ENCODE measurements at places on chromosomes 2 and 18. TPM values are rescaled to one million over a fixed set of nuclear protein-coding genes. Genes with fewer than 3 reads are reported as not detected.
A peak's percentile ranks its signal among the peaks of the same experiment; 100 is the strongest.

- DNase-seq, result peak; percentile 96
These were observed 25.7 kb downstream of the MAP4K3 start for GRCh38 chr2:39411181-39411944.

DNA sequence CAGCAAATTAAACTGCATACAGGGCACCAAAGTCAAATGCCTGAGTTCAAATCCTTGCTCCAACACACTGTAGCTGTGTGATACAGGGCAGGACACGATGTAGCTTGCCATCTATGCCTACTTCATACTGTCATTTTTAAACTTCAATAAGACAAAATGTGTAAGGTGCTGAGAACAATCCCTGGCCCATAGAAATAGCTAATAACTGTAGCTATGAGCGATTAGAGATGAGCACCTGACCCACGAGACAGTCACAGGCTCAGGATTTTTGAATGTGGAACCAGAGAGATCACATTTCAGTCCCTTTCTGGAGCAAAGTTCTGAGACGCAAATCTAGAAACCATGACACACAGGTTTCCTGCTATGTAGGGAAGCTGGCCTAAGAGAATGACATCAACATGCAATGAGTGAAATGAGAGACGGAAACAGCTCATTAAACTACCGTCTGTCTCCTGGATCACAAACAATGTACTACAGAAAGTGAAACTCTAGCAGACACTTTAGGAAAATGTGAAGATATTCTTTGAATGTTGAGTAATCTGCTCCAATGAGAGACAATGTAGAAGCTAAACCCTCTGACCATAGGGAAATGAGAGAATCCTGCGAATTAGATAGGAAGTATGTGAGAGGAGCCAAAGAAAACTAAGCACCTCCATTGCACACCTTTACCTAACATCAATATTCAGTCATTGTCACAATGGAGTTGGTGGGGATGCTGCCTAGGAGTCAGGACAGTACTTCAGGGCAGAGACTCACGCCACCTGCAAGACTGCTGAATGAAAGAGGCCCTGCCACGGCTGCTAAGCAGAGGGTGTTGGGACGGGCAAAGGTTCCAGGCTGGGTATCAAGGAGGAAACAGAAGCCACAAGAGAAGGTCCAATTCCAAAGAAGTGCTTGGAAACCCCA, 25.5 kb downstream of the B4GALT6 start:
- no peak for DNase-seq

PECR gene
- total RNA-seq, result 13.3 TPM

DNA sequence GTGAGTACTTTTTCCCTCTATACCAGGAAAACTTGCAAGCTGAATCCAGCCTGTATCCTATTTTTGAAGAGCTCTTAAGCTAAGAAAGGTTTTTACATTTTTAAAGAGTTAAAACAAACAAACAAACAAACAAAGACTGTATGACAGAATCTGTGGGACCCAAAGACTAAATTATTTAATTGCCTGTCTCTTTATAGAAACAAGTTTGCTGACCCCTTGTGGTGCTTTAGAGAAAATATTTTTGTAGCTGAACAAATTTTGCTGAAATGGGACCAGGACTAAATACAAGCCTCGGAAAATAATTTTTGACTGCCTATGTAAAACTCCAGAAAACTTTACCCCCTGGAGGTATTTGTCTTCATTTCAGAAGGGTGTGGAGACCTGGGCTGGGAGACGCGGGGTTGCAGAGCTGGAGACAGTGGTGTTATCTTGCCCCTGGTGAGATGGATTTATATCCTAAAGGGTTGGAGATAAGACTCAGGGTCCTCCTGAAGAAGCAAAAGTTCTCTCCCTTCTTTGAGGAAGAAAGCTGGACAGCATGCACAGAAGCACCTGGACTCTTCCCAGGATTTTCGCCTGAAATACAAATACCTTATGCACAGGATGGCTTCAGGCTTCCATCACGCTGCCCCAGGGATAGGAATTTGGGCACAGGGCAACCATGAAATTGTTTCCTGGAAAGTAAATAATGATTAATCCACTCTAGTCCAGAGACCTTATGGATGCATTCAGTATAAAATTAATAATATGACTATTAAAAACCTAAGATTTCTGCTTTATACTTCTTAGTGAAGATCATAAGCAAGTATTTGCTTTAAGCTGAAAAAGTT, 54.3 kb downstream of the TMX3 start:
- DNase-seq, result peak; percentile 61

- DNase-seq, result no peak
These were observed 105.1 kb downstream of the CEP192 start for GRCh38 chr18:13096232-13096631.

DNA sequence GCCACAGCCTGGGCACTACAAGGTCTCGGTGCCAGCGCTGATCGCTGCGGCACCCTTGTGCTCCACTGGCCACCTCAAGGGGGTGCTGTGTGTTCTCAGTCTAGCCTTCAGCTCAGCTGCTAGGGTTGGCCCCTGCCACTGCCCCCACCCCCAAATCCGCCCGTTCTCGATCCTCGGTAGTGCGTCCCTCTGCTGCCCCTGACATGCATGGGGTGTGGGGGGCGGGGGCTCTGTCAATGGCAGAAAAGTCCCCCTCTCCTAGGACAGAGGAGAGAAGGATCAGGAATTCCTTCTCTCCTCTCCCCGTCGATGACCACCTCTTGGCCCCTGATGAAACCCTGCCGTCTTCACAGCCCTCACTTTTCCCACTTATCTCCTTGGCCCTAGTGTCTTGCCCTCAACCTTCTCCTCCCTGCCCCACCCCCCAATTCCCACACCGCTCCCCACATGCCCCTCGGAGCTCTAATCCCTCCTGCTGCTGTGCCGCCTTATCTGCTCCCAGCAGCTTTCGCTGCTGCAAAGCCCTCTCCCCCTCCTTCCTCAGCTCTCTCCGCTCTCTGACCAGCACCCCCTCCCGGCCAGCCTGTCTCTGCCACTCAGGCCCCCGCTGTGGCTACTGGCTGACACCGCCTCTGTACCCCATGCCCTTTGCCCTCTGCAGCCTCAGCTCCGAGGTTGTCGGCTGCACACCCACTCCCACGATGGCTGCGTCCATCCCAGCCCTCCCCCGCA, 4.3 kb upstream of the ASIC4 start:
- DNase-seq, result peak; percentile 45
